DMS153 (cell line): ENCODE measurements at places on chromosomes 5 and 9.
A peak's percentile ranks its signal among the peaks of the same experiment; 100 is the strongest.

DNA sequence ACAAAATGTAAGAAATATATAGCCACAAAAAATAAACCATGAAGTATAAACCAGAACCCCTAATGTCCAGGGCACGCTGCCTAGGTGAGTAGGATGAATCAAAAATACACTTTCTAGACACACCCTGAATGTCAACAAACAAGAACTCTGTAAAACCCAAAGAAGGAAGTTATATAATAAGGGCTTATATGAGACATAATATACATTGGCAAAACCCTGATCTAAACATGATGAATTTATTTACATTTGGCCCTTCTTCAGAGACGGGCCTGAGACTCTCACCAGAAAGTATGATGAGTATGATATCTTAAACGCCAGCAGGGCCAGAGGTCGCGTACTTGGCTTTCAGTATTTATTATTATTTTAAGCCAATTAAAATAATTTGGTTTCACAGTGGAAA is 125.1 kb upstream of the FST start:
- no peak for DNase-seq

DNA sequence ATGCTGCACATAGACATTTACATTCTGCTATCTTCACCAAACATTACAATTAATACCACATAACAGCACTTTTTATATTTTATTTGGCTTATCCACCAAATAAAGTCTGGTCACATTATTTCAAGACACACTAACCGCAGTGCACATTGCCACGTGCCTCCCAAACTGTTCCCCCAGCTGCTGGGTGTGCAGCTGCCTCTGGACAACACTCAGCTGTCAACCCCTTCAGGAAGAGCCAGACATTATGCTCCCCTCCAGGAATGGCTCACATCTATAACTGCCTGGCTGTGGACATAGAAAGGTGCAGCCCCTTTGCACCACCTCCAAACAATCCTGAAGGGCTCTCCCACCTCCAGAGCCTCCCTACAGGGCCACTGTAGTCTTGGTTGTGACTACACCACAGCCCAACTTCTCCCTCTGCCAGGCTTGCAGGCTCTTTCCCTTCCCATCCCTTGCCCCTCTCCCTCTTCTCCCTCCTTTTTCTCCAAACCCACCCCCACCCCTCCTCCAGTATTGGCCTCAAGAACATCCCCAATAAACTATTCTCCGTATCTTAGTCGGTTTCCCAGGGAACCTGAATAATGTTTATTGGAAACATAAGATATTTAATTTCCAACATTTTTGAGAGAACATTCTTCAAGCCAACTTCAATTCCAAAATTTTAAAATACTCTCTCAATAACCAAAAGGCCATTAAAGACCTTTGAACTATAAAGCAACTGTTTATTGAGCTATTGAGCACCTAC is 372.3 kb downstream of the CTNND2 start:
- DNase-seq: no peak

DNA sequence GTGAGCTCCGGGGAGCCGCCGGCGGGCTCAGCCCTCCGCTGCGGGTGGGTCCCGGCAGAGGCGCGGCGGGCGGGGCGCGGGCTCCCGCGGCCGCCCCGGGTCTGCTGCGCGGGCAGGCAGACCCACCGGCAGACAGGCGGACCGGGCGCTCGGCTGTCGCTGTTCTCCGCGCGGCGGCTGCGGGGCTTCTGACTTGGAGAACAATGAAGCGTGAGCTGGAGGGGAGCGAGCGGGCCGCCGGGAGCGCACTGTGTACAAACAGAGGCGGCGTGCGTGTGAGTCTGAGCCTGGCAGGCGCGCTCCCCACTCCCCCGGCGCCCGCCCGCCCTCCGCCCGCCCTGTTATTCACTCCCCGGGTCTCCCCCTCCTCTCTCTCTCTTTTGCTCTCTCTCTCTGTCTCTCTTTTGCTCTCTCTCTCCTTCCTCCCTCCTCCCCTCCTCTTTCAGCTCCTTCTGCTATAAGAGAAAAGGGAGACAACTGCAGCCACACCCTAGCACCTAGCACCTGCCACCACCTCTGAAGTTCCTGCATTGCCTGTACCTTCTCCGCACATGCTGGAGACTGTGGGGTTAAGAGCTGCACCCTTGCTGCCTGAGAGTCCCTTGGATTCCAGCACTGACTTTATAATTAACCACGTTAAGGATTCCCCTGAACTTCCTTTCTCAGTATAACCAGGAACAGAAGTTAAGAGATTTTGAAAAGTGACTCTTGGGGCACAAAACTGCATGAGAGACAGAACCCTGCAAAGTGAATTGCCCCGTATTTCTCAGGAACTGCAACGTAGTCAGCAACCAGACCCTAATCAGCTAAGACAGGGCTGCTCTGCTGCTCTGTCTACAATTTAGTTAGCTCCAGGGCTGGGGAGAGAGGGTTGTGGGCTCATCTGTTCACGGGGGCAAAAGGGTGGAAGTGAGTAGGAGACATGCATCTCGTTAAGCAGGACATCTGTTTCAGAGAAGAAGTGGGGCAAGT is at the start of gene EDIL3:
EDIL3 (minus strand) TSS at position 277 of the 972 bp plus-strand sequence. CDS start 506 bp downstream, outside the sequence.
- DNase-seq: no peak

- DNase-seq: peak; percentile 70
Measured at GRCh38 chr5:174045470-174046025, at the start of gene NSG2. TSS of gene NSG2 (plus strand) at chr5:174045706. CDS start at chr5:174046756, 1,050 bp downstream.

- peak; percentile 81 for DNase-seq
Measured at GRCh38 chr5:134436523-134437339, 25.1 kb upstream of the CDKN2AIPNL start.

- no peak for DNase-seq
Measured at GRCh38 chr9:34651321-34651720, 664 bp upstream of the IL11RA start.

DNA sequence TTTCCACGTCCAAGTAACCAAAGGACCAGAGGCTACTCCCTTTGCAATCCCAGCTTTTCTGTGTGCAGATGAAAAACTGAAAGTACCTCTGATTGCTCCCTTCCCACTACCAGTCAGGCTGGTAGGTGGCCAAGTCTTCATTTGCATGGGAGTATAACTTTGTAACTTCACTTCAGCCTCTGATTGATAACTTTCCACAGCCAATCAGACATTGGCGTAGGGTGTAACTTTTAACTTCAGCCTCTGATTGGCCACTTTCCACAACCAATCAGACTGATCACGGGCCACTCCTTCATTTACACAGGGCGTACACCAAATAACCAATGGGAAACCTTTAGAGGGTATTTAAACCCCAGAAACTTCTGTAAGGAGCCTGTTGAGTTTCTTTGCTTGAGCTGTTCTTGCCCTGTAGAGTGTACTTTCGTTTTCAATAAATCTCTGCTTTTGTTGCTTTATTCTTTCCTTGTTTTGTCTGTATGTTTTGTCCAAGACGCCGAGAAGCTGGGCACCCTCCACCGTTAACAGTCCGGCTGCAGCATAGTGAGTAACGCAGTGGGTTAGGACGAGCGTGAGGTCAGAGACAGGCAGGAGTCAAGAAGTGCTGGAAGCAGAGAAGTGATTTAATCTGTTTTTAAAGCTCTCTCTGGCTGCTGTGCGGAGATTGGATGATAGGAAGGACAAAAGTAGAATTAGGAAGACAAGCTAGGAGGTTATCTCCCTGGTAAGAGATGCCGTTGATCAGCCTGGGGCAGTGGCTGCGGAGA is 3.5 kb upstream of the EXOSC2 start:
- DNase-seq: peak; percentile 84

- no peak for DNase-seq
Measured at GRCh38 chr5:83740741-83741140, 20.1 kb upstream of the HAPLN1 start.

- peak; percentile 59 for DNase-seq
Measured at GRCh38 chr9:100670719-100671118, 92.8 kb downstream of the CAVIN4 start.

GRCh38 chr5:13303445-13303844 is 641.0 kb downstream of the DNAH5 start:
- no peak for DNase-seq

- DNase-seq: no peak
Measured at GRCh38 chr9:120397453-120397852, 182.5 kb downstream of the CDK5RAP2 start.

- no peak for DNase-seq
Measured at GRCh38 chr9:115674091-115674490, 479.5 kb upstream of the PAPPA start.

DNA sequence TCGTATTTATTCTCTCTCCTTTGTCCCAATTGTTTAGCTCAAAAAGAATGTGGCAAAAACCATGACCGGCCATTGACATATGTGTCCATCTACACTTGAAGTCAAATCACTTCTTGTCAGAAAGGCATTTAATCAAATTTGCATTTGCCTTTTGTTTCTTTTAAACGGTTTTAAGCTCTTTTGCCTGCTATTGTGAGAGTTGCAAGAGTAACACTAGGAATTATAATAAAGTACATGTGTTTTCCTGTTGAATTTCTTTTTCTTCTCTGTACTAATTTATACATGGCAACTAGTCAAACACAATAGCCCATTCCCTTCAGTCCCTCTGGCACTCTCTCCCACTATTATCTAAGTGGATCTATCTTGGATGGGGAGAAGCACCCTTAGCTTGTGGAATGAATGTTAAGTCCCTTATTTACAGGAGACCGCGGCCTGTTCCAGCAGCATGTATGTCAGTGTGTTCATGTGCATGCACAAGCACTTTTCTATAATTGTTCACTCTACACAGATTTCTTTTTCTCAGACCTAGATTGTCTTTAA is 3.2 kb downstream of the ADAMTSL1 start:
- DNase-seq: no peak

- no peak for DNase-seq
Measured at GRCh38 chr9:123851851-123852250, 78.1 kb downstream of the DENND1A start.

DNA sequence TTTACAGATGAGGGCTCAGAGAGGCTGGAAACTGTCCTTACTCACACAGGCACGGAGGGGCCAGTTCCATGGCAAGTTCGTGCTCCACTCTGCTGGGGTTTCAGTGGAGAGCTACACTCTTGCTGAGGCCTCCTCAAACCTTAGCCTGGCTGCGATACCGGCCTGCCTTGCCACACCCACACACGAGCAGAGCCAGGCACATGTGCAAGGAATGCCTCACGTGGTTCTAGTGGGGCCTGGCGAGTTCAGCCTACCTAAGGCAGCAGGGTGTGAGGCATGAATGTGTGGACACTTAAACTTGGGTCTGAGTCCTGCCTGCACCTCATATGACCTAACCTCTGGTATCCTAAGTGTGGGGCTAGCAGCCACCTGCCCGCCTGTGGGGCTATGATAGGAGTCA is 21.5 kb upstream of the PRDM12 start:
- no peak for DNase-seq

GRCh38 chr5:73390972-73391371 is 57.6 kb downstream of the FOXD1 start:
- no peak for DNase-seq

DNA sequence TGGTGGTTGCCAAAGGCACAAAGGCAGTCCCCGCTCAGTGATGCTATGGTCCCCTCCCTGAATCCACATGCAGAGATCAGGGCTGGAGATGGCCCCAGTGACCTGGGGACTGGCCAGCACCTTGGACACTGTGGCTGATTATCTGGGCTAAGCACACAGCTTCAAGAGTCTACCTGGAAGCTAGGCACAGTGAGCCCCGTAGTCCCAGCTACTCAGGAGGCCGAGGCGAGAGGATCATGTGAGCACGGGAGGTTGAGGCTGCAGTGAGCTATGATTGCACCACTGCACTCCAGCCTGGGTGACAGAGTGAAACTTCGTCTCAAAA is 8.3 kb upstream of the SCGB3A1 start:
- no peak for DNase-seq

GRCh38 chr5:146703499-146703898 is 175.1 kb downstream of the PPP2R2B start:
- no peak for DNase-seq

DNA sequence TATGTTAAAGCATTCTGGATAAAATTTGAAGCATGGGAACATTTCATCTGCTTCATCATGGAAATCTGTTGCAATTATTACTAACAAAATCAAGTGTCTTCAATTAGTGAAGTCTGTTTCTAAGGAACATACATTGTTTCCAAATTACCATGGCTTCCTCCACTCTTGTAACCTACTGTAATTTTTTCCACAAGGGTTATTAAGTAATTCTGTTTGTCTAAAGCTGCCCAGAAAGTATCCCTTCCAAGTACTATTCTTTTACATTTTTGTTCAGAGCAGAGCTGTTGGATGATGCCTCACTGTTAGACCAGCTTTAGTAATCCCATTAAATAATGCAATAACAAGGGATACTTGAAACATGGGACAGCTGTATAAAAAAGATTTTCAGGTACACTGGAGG is 483.5 kb upstream of the CD180 start:
- DNase-seq: no peak

GRCh38 chr9:121954477-121955140 is 138.5 kb downstream of the TTLL11 start:
- DNase-seq: no peak

GRCh38 chr5:162711244-162711643 is 643.7 kb downstream of the GABRG2 start:
- no peak for DNase-seq

GRCh38 chr5:42772265-42772993 is 15.8 kb downstream of the CCDC152 start:
- no peak for DNase-seq

GRCh38 chr5:149298163-149298562 is 26.5 kb downstream of the AFAP1L1 start:
- no peak for DNase-seq

DNA sequence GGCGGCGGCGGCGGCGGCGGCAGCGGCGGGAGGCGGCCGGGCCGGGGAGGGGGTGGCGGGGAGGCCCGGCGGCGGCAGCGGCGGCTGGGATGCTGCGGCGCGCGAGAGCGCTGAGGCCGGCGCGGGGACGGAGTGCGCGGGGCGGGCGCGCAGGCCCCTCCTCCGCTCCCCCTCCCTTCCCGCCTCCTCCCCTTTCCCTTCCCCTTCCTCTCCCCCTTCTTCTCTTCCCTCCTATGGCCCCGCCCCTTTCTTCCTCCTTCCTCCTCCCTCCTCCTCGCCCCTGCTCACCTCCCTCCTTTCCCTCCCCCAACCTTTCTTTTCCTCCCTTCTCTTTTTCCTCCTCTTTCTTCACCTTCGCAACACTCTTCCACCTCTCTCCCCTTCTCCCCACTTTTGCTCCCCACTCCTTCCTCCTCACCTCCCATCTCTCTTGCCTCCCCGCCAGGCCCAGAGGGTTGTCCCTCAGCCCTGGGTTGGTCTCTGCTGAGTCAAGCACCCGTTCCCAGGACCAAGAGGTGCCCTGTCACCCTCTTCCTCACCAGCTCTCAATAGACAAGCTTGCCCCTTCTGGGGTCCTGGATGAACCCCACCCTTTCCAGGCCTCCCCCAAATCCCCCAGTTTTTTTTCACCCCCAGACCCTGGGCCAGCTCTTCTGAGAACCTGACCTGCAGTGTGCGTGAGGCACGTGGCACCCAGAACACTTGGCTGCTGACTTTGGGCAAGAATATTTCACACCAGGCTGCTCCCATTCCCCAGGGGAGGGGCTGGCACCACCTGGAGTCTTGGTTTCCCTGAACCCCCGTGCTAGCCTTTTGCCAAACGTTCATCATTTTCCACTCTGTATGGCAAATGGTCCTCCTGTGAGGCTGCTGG is at the start of gene SEMA4D:
SEMA4D (minus strand) TSS at position 136 of the 874 bp plus-strand sequence. CDS start 92,657 bp downstream, outside the sequence.
- peak; percentile 25 for DNase-seq
